ENCODE measurements at places on chromosomes 16 and 17.

- DNase-seq = no peak
Observed at GRCh38 chr16:58187665-58188421, 10.1 kb downstream of the CSNK2A2 start.

DNA sequence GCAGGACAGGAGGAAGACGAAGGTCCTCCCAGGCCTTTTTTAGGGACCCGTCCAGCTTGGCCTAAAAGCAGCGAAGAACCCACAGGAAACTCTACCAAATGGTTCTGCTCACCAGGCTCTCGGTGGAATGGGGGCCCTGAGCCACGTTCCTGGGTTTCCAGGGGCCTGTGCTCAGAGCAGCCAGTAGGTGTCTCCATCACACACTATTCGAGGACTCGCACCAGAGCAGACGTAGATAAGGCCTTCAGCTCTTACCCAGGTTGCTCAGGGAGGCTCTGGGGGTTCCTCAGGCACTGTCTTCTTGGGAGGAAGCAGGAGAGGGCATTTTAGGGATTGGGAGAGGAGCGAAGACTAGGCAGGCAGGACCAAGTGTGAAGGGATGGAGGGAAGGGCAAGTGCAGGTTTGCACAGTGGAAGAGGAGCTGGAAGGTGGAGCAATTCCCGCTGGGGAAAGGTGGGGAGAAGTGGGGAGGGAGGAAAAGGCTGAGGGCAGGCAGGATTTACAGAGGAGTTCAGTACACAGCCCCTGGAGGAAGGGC, 157.1 kb downstream of the RGS9 start:
- DNase-seq = peak; percentile 67

DNA sequence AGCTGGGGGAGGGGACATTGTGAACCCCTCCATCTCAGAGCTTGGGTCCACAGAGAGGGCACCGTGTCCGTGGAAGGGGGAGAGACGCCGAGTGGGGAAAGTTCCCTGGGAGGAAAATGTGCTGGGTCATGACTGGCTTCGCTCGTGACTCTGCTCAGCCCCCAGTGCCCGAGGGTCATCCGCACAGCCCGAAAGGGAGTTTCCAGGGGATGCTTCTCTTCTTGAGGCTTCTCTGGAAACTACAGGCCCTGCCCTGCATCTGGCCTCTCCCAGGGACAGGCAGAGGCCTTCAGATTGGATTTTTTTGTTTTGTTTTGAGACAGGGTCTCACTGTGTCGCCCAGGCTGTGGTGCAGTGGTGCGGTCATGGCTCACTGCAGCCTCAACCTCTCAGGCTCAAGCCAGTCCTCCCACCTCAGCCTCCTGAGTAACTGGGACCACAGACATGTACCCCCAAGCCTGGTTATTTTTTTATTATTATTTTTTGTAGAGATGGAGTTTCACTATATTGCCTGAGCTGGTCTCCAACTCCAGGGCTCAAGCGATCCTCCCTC, 9.8 kb upstream of the GSE1 start:
- no peak for DNase-seq

DNA sequence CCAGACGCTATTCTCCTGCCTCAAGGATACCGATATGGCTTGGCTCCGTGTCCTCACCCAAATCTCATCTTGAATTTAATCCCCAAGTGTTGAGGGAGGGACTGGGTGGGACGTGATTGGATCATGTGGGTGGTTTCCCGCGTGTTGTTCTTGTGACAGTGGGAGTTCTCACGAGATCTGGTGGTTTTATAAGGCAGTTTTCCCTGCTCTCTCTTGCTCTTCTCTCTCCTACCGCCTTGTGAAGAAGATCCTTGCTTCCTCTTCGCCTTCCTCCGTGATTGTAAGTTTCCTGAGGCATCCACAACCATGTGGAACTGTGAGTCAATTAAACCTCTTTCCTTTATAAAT, 43.9 kb upstream of the ZCCHC14 start:
- no peak for DNase-seq

- no peak for DNase-seq
Observed at GRCh38 chr16:9541723-9542122, 450.3 kb downstream of the HAPSTR1 start.

GRCh38 chr16:7492122-7492521, 159.5 kb downstream of the RBFOX1 start:
- DNase-seq = no peak

DNA sequence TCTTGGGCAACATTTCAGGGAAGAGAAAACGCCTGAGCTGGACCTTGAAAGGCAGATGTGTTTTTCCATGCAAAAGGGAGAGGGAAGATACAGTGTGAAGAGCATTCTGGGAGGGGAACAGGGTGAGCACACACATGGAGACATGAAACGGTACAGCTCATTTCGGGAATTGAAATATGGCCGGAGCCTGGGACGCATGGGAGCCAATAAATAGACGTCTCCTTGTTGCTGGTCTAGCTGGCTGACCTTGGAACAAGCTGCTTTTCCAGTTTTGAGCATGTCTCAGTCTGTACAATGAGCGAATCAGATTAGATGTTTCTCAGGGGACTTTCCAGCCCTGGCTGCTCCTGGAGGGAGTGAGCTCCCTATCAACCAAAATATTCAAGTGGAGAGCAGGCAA, 63.6 kb downstream of the ASIC2 start:
- no peak for DNase-seq

DNA sequence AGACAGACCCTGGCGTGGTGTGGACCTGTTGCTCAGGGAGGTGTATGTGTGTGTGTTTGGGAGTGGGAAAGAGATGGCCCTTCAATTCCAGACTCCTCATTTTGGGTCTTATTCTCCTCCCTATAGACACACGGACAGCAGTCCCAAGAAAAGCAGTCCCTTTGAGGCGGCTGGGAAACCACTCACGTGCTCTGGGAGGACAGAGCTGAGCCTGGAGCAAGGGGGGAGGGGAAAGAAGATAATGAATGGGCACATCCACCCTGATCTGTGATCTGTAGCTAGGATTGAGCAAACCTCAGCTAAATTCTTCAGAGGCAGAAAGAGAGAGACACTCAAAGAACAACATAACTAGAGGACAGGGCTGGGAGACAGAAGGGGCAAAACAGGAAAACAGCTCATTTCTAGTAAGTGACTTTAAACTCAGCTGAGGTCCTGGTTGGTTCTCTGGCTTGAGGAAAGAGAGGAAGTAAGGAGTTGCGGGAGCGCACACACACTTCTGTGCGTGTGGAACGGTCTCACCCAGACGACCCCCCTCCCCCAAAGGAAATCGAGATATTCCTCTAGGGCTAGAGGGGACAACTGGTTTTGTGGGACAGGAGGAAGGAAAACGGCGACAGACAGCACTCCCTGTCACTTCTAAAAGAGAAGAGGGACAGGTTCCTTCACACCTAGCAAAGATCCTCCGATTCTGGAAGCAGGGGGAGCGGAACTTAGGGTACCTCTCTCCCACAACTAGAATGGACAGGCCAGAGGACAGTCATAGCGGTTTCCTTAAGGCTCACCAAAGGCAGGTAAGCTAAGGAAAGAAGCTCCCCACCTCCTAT, 658 bp downstream of the RAB5C start:
- DNase-seq = peak; percentile 8

DNA sequence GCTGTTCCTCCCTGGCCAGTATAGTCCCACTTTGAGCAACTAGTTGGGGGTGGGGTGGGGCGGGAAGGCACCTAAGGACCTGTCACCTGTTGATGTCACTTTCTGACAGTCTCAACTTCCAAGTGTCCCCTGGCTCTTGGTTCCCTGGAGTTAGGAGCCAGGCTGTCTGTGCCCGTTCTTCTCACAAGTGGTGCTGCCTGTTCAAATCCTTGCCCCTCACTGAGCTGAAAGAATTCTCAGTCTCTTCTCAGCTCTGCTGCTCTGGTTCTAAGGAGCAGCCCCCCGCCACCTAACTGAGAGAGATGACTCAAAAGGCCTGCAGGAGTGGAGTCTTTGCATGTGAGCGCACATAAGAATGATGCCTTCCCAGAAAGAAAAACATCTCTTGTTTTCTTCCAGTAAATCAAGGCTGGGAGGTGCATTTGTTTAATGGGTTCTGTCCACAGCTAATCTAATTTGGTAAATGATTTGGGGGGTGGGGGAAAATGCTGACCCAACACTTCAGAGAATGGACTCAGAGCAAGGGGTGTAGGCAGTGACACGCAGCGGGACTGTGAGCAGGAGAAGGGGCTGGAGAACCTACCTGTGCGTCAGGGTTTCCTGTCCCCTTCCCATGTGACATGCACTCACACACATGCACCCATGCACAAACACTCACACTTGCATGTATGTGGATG, 78.2 kb upstream of the NLRP1 start:
- no peak for DNase-seq

DNA sequence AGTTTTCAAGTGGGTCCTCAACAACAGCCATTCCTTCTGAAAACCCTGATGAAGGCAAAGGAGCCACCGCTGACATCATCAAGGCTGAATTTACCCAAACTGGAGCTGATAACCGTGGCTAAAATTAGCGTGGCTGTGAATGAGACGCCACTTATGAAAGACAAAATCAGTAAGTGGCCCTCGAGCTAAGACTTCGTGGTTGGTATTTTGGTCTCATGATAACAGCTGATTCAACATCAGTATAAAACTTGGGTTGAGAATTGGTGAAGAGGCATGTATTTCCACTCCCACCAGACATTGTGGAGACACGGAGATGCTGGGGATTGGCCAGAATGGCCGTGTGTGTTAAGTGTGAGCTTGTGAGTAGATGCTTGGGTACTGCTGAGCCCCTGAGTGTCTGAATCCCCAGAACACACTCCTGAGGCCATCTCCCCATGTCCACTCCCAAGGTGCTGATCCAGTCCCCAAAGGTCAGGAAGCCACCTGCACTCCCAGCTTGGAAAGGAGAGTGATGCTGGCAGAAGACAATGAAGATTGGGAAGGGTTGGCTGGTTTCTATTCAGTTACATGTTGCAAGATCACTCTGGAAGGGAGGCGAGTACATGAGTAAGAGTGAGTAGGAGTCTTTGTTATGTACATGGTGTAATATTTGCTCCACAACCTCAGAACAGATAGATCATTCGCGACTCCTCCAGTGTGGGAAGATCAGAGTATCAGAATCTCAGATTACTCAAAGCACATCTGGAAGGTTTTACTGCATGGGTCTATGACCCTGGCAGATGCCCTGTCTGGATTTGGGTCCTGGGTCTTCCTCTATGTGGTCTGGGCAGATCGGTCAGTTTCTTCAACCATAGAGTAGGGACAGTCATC, 207.7 kb downstream of the HS3ST3A1 start:
- no peak for DNase-seq

- no peak for DNase-seq
Observed at GRCh38 chr16:9922441-9922840, 259.8 kb downstream of the GRIN2A start.

GRCh38 chr17:49013311-49014213, 16.4 kb downstream of the IGF2BP1 start:
- no peak for DNase-seq

DNA sequence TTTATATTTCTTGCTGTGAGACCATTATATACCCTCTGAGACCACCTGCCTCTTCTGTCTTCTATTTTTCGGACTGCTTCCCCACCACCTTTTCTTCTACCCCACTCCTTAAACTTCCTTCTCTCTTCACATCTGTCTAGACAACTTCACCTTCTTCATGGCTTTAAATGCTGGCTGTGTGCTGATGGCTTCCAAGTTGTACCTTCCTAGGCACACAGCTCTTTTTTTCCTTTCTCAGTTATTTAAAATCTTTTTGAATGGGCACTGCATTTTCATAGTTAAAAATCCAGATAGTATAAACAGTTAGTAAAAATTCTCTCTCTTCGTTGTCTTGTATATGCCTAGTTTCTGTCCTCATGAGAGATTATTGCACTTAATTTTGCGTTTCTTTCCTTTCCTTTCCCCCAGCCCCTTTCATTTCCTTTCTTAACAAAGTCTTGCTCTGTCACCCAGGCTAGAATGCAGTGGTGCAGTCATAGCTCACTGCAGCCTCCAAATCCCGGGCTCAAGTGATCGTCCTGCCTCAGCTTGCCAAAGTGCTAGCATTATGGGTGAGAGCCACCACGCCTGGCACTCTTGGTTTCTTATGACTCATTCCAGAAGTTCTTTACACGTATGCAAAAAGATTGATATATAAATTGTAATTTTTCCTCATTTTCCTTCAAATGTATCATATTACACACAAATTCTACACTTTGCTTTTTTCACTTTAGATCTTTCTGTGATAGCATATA, 114.3 kb downstream of the NPIPB5 start:
- peak; percentile 65 for DNase-seq

- no peak for DNase-seq
Observed at GRCh38 chr16:89354325-89354724, 136.0 kb downstream of the ANKRD11 start.

DNA sequence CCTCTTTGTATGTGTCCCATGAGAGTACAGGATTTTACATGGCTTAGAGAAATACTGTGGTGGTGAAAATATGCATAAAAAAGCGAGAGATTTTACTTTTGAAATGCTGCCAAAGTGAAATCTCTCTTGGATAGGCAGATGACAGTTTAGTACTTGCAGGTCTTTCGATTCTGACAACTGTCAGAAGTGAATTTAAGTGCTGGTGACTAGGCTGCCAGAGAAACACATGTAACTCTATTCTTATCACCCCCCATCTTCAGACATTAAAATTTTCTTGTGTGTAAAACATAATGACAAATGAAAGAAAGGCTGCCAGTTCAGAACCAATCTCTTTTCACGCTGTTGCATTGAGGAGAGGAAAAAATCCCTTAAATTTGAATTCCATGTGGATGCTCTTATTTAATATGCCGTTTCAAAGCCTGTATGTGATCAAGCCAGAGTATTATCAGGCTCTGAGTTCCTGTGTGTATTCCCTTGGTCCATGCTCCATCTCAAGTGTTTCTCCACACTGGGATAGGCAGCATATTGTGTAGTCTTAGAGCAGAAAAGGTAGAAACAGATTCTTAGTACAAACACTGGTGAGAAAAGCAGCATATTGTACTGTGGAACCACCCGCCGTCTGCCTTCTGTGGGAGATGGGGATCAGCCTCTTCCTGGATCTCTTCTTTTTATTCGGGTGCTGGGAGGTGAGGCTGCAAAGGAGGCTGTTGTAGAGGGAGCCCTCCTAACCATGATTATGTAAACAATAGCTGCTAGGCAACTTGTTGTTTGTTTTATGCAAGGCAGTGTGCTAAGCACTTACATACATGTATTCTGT, 291.3 kb downstream of the WWOX start:
- DNase-seq = no peak

- DNase-seq = peak; percentile 82
Observed at GRCh38 chr17:49361129-49361901, 735 bp downstream of the ZNF652 start.

DNA sequence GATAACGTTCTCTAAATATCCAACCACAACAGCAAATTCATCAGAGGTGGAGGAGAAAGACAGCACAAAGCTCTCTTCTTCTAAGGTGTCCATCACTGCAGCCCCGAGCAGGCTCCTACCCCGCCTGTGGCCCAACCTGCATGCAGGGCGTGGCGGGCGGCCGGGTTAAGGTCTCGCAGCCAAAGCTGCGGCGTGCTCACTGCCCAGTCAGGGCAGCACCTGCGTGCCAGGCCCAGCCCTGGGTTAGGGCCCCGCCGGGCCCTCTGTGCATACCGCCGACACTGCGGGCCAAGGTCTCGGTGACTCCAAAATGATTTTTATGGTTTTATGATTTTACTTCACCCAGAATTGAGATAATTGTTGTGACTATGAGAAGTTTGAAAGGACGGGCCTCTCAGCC, 57.8 kb downstream of the FOXK2 start:
- no peak for DNase-seq

- peak; percentile 20 for DNase-seq
Observed at GRCh38 chr16:89052890-89053724, 40.5 kb upstream of the ACSF3 start.

All from activated CD4-positive, alpha-beta T cell treated with anti-CD3 and anti-CD28 coated beads, Interleukin-10, Interleukin-2, amounts not matched to agents 100 ng/mL and 50 ng/mL, durations not matched to agents 16 hours and 8 hours (primary cell).